Activated T-cell treated with anti-CD3 and anti-CD28 coated beads, Interleukin-2, amount 50 U/mL, for 4 hours (primary cell): ENCODE measurements at places on chromosomes 1 and 21.

GRCh38 chr1:239386453-239387303 is at the start of gene CHRM3:
Gene CHRM3, plus strand, starts transcription at chr1:239386568. Its CDS starts 520,884 bp downstream, at chr1:239907452.
- DNase-seq, result no peak

- DNase-seq, result no peak
Observed at GRCh38 chr1:30683699-30684098, 39.7 kb downstream of the MATN1 start.

DNA sequence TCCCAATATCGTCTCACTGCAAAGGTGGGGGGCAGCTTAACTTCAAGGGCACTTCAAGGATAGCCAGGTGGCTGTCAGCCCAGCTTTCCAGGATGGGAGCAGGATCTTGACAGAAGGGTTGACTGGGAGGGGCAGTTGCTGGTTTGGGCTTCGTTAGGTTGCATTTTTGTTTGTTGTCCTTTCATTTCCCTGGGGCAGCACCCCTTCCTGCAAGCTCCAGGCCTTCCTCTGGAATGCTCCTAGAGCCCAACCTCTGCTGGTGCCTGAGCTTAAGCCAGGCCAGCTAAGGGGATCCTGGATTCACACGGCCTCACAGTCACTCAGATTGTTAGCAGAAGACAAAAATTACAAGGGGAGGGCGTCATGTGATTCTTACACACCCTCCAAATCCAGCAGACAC is 4.1 kb upstream of the OLIG2 start:
- no peak for DNase-seq

DNA sequence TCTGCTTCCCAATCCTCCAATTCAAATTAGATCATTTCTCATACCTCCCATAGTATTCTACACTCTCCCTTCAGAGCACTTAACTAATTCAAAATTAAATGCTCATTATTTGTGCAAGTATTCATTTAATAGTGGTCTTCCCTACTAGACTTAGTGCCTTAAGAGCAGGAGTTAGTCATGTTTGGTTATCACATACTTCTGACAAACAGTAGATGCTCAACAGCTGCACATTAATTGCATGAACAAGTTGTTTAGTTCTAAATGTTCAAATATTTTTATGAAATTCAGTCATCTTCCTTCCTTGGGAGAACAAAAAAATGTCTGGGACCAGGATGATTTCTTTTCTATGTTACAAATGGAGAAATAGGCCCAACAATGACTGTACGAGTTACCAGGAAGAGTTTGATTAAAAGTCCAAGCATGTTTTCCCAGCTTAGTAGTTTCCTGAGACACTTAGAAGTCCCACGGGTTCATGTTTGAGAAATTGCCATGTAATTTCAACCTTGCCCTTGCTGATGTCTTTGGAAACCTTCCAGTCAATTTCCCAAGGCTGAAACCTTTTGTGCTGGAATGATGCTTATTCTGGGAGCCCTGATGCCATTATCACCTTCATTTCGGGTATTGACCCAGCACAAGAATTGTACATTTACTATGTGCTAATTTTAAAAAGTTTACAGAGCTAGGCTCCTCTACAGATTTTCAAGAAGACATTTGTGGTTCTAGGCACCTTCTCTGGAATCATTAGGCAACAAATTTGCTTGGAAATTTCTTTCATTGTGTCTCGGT is 437.9 kb upstream of the PLXNA2 start:
- no peak for DNase-seq

DNA sequence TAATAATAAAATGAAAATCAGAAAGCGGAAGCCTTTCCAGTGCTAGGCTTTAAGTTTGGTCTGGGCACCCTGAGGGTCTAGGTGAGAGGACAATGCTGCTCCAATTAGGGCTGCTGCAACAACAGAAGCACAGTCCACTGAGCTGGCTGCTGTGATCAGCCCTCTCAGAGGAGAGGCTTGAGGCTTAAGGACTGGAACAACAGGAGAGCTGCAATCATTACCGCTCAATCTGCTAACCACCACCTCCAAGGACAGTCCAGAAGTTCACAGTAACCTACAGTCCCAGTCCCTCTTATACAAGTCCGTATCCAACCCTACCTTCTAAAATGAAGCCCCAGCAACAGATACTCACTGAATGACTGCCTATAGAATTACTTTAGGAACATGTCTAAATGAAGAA is 62.1 kb downstream of the USP24 start:
- DNase-seq, result no peak

GRCh38 chr1:237411621-237412020 is 369.6 kb downstream of the RYR2 start:
- no peak for DNase-seq

- no peak for DNase-seq
Observed at GRCh38 chr1:31657020-31657804, 12.5 kb upstream of the PEF1 start.

GRCh38 chr1:119660253-119661083 is 12.4 kb upstream of the ZNF697 start:
- no peak for DNase-seq

DNA sequence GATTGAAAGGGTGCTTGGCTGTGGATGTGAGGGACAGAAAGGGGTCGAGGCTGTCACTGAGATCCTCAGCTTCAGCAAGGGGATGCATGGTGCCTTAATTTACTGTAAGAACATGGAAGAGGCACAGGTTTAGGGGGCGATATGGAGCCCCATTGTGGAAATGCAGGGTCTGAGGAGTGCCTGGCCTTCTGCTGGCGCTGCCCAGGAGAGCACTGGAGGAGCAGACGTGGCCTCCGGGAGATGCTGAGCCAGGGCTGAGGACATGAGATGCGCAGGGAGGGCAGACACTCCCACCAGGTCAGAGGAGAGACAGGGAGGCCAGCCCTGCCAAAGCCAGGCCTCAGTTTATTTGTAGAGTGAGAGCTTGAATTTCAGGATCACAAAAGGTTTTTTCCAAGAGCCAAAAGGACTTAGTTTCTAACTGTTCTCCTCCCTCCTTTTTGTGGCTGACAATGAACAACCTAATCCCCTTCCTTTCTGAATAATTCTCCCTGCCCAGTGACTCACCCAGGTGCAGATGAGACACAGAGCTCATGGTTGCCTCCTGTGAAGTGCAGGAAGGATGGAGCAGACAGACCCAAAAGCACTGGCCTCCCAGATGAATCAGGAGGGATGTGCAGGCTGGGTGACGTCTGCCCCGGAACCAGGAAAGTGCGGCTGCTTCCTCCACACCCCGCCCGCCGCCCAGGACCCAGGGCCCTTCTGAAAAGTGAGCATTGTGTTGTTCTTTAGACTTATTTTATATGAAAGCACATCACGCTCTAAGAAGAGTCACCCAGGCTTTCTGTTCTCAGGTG is 73.0 kb upstream of the TMPRSS2 start:
- DNase-seq, result no peak

DNA sequence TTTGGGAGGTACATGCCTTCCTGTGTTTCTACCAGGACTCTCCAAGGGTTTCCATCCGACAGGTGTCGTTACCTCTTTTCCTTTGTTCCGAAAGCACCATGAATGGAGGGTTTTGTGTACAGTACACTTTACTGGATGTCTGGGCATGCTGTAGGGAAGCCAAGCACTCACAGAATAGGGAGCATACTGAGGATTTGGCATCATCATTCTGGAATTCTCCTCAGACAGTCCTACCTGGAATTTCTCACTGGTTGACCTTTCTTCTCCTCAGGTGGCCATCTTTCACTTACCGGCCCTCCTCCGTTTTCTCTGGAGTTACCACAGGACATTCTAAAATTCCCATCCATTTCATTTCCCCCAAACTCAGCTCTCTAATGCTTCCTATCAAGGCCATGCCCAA is 5.9 kb upstream of the MPL start:
- no peak for DNase-seq

DNA sequence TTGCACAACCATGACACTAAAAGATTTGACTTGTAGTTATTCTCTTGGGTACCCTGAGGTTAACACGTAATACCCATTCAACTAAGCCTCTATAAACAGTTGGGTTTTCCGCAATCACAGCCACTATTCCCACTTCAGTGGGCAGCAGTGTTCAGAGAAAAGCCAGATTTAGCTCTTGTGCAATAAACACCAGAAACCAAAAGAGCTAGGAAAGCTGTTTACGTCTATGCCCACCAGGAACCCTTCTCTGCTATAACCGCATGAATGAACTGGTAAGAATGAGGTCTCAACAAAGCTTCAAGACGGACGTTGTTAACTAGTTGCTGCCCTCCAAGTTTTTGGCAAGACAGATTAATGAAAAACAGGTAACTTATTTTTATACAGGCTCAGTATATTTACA is 101.3 kb downstream of the SLC45A1 start:
- DNase-seq, result no peak

- DNase-seq, result no peak
Observed at GRCh38 chr21:41887667-41888066, 8.5 kb upstream of the PRDM15 start.

GRCh38 chr1:169885207-169885606 is 8.5 kb downstream of the SCYL3 start:
- DNase-seq, result no peak

GRCh38 chr1:28078680-28079626 is 9.5 kb downstream of the EYA3 start:
- no peak for DNase-seq

DNA sequence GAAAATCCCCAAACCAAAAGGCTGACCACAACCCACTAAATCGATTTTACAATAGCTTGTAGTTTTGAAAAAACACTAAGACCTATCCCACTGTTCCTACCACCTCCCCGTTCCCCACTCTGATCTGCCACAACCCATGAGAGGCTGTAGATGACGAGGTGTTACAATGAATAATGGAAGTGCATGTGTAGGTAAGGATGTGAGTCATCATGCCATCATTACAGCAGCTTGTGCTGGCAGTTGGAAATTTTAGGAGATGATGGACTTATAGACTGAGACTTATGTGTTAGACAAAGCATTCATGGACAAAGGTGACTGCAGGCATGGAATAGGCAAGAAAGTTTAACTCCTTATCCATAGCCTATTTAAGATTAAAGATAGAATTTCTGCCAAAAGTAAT is 184.7 kb upstream of the CACYBP start:
- no peak for DNase-seq

- DNase-seq, result no peak
Observed at GRCh38 chr1:245462161-245462560, 307.4 kb downstream of the KIF26B start.

GRCh38 chr1:179969962-179970361 is 15.4 kb downstream of the CEP350 start:
- DNase-seq, result no peak

DNA sequence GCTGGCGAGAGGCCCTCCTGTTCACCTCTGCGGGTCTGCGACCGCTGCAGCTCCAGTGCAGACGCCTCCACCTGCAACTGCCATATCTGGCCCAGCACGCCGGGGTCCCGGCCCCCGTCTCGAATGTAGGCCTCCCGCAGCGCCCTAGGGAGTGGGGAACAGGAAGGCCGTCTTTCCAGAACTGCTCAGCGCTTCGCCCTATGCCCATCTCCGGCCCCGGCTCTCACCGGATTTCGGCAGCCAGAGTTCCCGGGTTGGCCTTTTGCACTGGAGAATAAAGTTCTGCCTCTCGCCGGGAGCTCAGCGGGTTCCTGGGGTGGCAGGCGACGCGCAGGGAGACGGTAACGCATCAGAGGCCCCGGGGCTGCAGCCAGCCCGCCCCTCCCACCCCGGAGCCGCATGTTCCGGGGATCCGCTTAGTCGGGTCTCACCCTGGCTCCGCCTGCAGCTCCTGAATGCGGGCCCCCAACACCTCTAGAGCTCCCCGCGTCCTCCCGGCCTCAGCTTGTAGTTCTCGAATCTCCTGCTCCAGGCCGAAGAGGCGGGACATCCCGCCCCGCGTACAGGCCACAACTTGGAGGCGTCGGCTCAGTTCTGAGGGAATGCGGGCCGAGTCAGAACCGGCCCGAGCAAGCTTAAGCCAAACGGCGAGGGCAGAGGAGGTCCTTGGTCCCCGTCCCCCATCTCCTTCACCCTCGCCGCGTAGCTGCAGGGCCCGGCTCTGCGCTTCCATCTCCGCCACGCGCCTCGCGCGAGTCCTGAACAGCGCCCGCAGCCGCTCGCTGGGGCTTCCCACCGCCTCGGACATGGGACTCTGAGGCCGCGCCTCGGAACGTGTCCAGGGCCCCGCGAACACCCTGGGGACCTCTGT is 1.1 kb downstream of the CCDC17 start:
- no peak for DNase-seq

DNA sequence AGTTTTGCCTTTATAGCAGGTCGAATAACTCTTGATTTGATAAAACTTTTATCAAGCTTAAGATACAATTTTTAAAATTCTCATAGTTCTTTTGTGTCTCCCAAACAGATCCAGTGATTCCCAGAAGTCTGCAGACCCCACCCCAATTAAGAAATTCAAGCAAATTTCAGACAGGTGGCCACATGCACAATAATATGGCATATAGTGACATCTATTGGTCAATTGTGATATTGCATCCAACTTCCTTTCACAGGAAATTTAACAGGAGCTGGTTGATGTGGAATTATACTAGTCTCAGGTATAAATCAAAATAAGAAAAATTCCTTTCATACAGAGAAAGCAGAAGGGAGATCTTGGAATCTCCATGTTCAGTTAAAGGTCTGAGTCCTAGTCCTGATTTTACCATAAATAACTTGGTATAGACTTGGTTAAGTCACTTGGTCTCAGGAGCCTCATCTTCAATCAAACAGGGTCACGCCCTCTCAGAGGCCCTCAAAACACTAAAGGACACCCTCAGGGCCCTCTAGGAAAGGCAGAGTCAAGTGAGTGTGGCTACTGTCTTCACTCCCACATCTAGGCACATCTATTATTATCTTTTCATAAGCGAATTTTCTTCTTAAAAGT is 24.1 kb downstream of the PIGM start:
- no peak for DNase-seq

GRCh38 chr1:207990876-207991582 is 80.1 kb upstream of the CD34 start:
- no peak for DNase-seq

DNA sequence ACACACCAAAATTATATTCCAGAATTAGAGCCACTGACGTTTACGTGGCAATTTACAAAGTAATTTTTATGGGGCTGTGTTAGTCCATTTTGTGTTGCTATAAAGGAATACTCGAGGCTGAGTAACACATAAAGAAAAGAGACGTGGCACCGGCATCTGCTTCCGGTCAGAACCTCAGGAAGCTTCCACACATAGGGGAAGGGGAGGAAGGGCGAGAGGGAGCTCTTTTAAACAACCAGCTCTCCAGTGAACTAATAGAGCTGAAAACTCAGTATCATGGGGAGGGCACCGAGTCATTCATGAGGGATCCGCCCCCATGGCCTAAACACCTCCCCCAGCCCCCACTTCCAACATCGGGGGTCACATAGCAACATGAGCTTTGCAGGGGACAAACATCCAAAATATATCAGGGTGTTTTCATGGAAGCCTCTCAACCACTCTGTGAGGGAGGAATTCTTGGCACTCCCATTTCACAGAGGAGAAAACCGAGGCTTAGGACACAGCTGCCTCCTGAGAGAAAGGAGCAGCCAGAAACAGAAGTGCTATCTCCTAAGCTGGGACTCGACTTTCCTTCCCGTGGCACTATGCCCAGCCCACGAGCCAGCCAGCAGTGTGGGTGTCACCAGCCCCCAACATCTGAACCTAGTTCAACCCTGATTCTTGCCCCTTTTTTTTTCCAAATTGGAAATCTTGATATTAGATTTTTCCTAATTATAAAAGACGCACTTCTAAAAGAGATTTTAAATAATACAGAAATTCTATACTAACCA is 29.2 kb downstream of the MIS18A start:
- no peak for DNase-seq
